ENCODE measurements at places on chromosomes 1 and 21.

- no peak for DNase-seq
These were observed 49.1 kb upstream of the DMRTB1 start for GRCh38 chr1:53410100-53410541.

- DNase-seq: no peak
These were observed 5.4 kb downstream of the CDC7 start for GRCh38 chr1:91506071-91506470.

DNA sequence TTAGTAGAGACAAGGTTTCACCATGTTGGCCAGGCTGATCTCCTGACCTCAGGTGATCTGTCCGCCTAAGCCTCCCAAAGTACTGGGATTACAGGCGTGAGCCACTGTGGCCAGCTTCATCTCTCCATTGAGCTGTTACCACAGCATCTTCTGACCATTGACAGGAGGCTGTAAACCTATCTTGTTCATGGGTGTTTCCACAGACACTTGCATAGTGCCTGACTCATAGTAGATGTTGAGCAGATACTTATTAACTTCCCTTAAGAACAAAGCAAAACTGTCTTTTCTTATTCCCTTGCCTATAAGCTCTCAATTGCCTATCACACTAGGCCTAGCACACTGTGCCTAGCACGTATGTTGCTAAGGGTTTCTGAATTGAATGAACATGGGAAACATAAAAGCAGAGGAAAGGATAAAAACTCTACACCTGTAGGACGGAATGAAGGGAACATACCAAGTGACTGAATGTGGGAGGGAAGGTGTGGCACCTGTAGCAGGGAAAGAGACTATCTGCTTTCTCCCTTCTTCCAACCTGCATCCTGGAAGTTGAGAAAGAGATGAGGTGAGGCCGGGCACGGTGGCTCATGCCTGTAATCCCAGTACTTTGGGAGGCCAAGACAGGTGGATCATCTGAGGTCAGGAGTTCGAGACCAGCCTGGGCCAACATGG is 1.2 kb upstream of the C1orf54 start:
- no peak for DNase-seq

- DNase-seq: no peak
These were observed 48.2 kb downstream of the SYT2 start for GRCh38 chr1:202662081-202662480.

GRCh38 chr1:35539824-35540261 is 17.4 kb downstream of the KIAA0319L start:
- peak; percentile 50 for DNase-seq

DNA sequence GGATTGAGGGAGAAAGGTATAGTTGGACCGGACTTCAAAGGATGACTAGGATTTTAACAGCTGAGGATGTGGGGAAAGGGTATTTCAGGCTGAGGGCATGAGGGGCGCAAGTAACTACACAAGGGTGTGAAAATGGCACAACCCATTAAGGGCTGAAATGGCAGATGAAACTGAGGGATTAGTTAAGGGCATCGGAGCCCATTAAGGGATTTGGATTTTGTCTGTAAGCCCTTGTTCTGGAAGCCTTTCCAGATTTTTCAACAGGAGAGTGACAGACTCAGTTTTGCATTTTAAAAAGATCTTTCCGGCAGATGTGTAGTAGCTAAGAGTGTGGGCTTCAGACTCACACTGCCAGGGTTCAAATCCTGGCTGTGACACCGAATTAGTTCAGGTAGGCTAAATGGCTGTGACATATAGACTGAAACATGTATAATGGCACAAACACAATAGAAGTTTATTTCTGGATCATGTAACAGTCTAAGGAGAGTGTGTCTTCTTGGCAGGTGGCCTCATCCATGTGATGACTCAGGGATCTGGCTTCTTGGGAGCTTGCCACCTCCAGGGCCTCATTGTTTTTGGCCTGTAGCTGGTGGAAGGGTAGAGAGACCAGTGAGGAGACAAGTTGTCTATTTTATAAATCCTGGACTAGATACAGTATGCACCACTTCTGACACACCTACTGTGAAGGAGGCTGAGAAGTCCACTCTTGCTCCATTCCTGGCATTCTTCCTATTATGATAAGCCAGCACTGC is 49.6 kb downstream of the UBE2T start:
- DNase-seq: no peak

DNA sequence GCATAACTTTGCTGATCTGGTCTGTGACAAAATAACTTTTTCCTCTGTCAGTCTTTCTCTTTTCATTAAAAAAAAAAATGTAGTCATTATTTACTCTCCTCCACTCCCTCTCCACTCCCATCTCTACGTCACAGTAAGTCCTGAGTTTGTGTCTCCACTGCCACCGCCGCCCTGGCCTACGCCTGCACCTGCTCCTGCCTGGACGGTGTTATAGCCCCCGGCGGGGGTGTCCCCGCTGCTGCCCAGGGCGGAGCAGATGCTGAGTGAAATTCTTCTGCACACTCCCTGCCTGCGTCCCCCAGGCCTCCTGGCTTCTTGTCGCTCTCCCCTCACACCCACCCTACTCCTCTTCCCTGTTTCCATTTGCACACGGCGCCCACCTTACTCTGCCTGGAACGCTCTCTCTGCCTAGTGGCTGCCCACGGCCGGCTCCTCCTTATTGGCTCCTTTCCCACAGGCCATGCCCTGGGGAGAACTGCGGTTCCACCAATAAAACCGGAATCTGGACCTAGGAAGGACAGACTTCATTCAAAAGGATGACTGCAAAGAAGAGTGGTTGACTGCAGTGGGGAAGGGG is 55.2 kb upstream of the C1orf174 start:
- DNase-seq: no peak

DNA sequence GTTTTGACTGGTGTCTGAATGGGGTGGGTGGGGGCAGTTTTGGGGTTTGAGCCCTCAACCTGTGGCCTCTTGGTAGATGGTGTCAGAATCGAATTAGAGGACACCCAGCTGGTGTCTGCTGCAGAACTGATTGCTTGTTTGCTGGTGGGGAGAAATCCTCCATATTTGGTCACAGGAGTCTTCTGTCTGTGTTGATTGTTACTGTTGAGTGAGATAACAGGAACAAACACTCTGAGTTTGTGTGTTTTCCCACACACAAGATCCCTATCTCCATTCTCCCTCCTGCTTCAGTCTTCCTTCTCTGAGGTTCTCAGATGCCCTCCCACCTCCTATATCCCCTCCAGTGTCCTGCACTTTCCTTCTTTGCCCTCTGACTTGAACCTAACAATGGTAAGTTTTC is 19.1 kb upstream of the CGN start:
- no peak for DNase-seq

DNA sequence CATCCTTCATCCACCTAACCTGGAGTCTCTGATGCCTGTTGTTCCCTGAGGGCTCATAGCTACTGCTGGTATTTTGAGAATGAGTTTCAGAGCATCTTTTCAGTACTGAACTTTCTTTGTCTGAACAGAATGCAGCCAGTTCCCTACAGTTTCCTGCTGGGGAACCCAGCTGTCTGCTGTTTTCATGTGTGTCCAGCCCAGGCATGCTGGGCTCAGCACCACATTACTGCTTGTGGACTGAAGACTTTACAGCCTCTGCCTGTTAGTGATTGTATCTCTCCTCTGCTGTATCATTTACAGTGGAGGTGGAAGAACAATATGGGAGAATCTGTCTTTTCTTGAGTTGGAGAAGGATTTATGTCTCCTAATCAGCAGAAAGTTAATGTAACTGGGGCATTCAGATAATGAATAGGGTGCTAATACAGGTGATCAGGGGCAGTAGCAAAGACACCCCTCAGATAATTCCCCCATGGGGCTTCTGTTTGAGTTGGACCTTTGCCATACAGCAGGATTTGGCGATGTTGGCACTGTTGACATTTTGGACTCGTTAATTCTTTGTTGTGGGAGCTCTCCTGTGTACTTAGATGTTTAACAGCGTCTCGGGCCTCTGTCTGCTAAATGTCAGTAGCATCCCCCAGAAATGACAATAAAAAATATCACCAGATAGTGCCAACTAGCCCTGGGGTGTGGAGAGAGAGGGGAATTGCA is 207.7 kb downstream of the HHAT start:
- no peak for DNase-seq

GRCh38 chr1:244852694-244853093 is 11.6 kb downstream of the HNRNPU start:
- DNase-seq: no peak

- DNase-seq: peak; percentile 69
These were observed 25.4 kb upstream of the ALDH4A1 start for GRCh38 chr1:18927654-18928272.

DNA sequence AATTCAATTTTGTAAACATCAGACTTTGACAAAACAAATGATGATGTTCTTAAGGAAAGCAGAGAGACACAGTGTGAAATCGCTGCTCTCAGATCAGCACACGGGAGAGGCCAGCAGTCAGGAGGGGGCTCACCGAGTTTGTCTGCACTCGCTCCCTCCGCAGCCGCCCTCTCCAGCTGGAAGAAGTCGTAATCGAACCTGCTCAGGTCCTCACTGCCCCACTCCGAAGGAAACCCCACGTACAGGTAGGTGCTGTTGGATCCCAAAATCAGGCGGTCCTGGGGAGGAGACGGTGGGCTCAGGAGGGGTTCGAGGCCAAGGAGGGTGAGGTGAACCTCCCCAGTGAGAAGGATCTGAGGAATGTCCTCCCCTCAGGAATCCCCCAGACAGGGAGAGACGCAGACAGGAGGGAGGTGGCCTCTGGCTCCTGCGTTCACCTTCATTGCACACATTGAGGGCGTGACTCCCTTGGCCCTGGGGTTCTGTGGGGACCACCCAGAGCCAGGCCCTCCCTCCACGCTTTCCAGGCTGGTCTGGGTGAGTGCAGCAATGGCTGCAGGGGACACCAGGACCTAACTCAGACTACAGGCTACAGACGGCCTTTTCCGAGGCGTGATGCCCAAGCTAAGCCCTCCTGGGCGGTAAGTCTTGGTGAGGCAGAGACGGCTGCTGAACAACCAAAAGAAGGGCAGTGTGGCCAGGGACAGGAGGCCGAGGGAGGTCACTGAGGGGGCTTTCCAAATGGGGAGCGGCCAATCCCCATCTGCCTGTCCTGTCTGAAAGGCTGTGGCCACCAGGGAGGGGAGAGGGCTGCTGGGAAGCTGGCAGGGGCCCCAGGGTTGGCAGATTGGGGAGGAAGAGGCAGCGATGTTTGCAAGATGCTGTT is 65.5 kb downstream of the SCCPDH start:
- no peak for DNase-seq

- DNase-seq: no peak
These were observed 144.4 kb upstream of the USP24 start for GRCh38 chr1:55359611-55360010.

DNA sequence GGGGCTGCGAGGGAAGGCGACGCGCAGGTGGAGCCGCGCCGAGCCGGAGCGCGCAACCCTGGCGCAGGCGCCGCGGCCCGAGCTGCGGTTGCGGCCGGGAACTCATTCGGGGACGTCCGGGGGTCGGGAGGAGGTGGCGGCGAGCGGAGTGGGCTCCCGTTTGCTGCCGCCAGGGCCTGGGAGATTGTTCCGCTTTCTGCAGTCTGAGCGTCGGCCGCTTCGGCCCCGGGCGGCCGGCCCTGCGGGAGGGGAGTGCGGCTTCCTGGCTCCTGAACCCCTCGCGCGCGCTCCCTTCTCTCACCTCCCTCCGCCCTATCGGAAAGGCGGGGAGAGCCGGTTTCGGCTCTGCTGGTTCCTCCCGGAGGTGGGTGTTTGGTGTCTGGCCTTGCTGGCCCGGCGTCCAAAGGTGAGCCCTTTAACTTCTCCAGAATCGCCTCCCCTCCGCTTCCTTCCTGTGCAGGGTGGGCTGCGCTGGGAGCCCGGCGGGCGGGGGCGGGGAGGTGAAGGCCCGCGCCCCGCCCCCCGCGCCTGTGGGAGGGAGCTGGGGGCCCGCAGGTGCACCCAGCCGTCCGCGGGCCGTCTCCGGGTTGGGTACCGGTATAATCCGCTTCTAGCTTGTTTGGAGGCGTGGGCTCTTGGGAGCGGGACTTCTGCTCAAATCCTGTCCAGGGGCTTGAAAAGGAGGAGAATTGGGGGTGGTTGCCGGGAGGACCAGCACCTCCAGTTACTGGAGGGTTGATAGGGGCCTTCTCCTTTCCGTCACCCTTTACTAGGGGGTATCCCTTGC is 683 bp downstream of the LRRC8D start:
- peak; percentile 85 for DNase-seq

- no peak for DNase-seq
These were observed 44.2 kb upstream of the RGS7 start for GRCh38 chr1:241401156-241401555.

DNA sequence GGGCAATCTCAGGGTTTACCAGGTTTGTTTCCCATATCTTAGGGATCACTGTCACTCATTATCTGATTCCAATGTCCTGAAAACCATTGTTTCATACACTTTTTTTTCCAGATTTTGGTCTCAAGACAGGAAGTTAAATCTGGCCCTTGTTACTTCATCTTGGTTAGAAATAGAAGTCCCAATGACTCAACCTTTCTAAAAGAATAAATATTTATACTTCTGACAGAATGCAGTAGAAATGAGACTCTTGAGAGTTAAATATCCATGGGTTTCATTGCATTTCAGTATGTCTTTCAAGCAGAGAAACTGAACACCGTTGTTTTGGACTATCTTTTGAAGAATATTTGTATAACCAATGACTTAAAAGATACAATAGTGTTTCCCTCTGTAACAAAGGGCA is 19.8 kb upstream of the VCAM1 start:
- DNase-seq: no peak

DNA sequence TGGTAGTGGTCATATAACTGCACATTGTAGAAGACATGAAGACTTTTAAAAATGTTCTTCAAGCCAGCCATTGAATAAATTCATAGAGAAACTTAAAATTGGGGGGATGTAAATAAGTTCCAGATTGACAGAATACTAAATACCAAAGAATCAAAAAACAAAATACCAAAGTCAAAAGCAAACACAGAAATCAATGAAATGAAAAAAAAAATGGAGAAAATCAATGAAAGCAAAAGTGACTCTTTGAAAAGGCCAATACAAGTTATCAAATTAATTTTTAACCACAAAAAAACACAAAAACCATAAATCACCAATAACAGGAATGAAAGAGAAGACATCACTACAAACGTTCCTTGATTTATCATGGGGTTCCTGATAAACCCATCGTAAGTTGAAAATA is 25.6 kb downstream of the LPGAT1 start:
- no peak for DNase-seq

- no peak for DNase-seq
These were observed at the start of gene SPTA1 for GRCh38 chr1:158686111-158687009. TSS of gene SPTA1 (minus strand) at chr1:158686715. CDS start at chr1:158686517, 198 bp downstream.

DNA sequence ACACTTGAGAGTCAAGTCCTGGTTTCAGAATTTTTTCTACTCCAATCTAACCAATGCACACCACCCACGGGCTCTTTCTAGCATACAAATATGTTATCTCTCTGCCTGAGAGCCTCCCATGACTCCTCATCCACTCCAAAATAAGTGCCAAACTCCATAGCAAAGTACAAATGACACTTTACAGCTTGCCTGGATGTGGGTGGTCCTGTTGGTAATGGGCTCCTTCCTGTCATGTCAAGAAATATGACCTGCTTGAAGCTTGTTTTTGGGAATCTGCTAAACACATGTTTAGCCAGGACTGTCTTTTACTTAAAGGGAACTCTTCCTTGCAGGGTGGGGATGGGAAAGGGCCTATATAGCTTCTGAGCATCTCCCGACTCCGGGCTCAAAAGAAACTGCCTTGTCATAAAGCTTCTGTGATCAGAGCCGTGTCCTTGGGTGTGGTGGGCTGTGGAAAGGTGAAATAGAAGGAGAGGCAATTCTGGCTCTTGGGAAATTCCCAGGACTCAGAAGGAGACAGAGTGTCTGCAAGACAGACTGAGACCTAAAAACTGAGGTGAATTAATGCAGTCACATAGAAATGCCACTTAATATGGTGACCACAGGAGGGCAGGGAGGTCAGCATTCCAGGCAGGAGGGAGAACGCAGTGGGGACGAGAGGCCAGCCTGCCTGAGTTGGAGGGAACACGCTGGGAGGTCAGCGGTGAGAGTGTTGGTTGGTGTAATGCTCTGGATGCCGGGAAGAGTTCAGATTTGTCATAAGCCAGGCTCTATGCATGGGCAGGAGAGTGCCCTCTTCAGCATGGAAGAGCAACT is 6.1 kb upstream of the IGFN1 start:
- no peak for DNase-seq
